Vagina (tissue), 2 donors: ENCODE measurements at places on chromosomes 12 and 14. TPM values are rescaled to one million over a fixed set of nuclear protein-coding genes. Genes with fewer than 3 reads are reported as not detected.

KRT82 gene
- not detected for total RNA-seq

CDKL1 gene
- total RNA-seq: 30.7 TPM

RIMBP2 gene
- total RNA-seq: 0.25 TPM

ORMDL2 gene
- 9.8 TPM for total RNA-seq

LMNTD1 gene
- total RNA-seq: not detected

GLIPR1 gene
- total RNA-seq: 6.6 TPM

CMKLR1 gene
- total RNA-seq: 10.1 TPM

NDRG2 gene
- 307 TPM for total RNA-seq

DNA sequence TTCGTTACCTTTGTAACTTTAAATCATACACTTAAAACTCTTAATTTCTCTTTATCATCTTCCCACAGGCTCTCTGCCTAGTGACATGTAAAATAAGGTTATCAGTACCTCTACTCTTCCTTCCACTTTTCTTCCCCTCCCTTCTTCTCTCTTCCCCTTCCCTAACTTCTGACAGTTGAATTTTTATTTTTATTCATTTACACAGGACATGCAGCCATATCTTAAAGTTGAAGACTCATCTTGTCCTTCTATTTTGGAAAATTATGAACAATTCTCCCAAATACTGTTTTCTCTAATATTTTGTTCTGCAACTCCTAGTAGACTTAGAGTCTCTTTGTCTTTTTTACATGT lies 263.9 kb downstream of the FBXL14 start:
- no peaks in the 10 kb centered on the region for H3K4me1 ChIP-seq
- DNase-seq: no peak

GRCh38 chr12:113230315-113231234 lies 9.3 kb downstream of the TPCN1 start:
- H3K4me3 ChIP-seq: no peak overlapping the region
- no peaks in the 10 kb centered on the region for H3K27me3 ChIP-seq
- no peaks in the 10 kb centered on the region for H3K36me3 ChIP-seq
- H3K27ac ChIP-seq: no peak overlapping the region

- no peak overlapping the region for H3K27ac ChIP-seq
- peaks cover 32% of the 10 kb centered on the region for H3K27me3 ChIP-seq
- no peak for DNase-seq
- peaks cover 34% of the 10 kb centered on the region for H3K4me1 ChIP-seq
Observed at GRCh38 chr12:54056110-54056509, 2.5 kb downstream of the HOXC4 start.

- no peaks in the 10 kb centered on the region for H3K36me3 ChIP-seq
- no peaks in the 10 kb centered on the region for H3K27me3 ChIP-seq
- H3K4me1 ChIP-seq: peaks cover 22% of the 10 kb centered on the region
- peak overlapping the region; percentile 72 for H3K4me3 ChIP-seq
- no peak for DNase-seq
Observed at GRCh38 chr14:94173471-94173884, 644 bp upstream of the PPP4R4 start.

DNA sequence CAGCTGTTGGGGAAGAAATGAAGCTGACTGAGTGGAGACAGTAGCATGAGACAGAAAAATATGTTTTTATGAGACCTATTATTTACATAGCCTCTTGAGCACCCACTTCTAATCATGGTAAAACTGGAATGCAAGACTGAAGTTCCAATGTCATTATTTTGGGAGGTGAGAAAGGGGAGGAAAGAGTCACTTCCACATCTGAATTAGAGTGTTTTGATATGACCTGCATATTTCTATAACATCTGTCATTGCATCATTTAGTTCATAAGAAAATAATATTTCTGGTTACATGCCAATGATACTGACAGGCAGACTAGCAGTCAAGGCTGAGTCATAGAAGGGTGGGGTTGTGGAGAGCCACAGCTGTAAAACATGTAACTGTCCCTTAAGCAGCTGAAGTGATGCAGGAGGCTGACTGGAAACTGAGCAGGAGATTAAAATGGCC lies 26.7 kb downstream of the NTN4 start:
- no peak overlapping the region for H3K4me3 ChIP-seq
- H3K27me3 ChIP-seq: no peaks in the 10 kb centered on the region
- H3K36me3 ChIP-seq: no peaks in the 10 kb centered on the region
- no peak for DNase-seq

- no peak overlapping the region for H3K27ac ChIP-seq
- H3K4me1 ChIP-seq: no peaks in the 10 kb centered on the region
- H3K27me3 ChIP-seq: no peaks in the 10 kb centered on the region
- H3K36me3 ChIP-seq: no peaks in the 10 kb centered on the region
Observed at GRCh38 chr12:49928471-49928870, 22.1 kb upstream of the AQP2 start.

- H3K27ac ChIP-seq: no peak overlapping the region
- no peaks in the 10 kb centered on the region for H3K27me3 ChIP-seq
- no peaks in the 10 kb centered on the region for H3K36me3 ChIP-seq
- no peak overlapping the region for H3K4me3 ChIP-seq
- no peak for DNase-seq
Observed at GRCh38 chr12:24256684-24257083, 307.2 kb upstream of the SOX5 start.

- H3K4me3 ChIP-seq: no peak overlapping the region
- no peaks in the 10 kb centered on the region for H3K4me1 ChIP-seq
- DNase-seq: no peak
- H3K27ac ChIP-seq: no peak overlapping the region
Observed at GRCh38 chr14:23895480-23895879, 58.1 kb upstream of the DHRS4 start.

- DNase-seq: no peak
- no peaks in the 10 kb centered on the region for H3K4me1 ChIP-seq
- no peak overlapping the region for H3K4me3 ChIP-seq
- no peaks in the 10 kb centered on the region for H3K27me3 ChIP-seq
- no peaks in the 10 kb centered on the region for H3K36me3 ChIP-seq
Observed at GRCh38 chr14:79992407-79993198, 218.7 kb downstream of the DIO2 start.

GRCh38 chr14:85576848-85577542 lies 47.1 kb downstream of the FLRT2 start:
- H3K27me3 ChIP-seq: no peaks in the 10 kb centered on the region
- H3K27ac ChIP-seq: no peak overlapping the region
- no peaks in the 10 kb centered on the region for H3K36me3 ChIP-seq
- no peak for DNase-seq
- H3K4me3 ChIP-seq: no peak overlapping the region

GRCh38 chr14:72599579-72600470 lies 294.1 kb downstream of the DPF3 start:
- DNase-seq: no peak
- no peaks in the 10 kb centered on the region for H3K36me3 ChIP-seq
- no peak overlapping the region for H3K27ac ChIP-seq
- H3K27me3 ChIP-seq: no peaks in the 10 kb centered on the region
- no peaks in the 10 kb centered on the region for H3K4me1 ChIP-seq

- H3K27me3 ChIP-seq: no peaks in the 10 kb centered on the region
- no peak overlapping the region for H3K27ac ChIP-seq
- no peak for DNase-seq
- H3K36me3 ChIP-seq: no peaks in the 10 kb centered on the region
- H3K4me1 ChIP-seq: no peaks in the 10 kb centered on the region
- H3K4me3 ChIP-seq: no peak overlapping the region
Observed at GRCh38 chr14:21723431-21724045, 49.9 kb upstream of the OR4E1 start.

DNA sequence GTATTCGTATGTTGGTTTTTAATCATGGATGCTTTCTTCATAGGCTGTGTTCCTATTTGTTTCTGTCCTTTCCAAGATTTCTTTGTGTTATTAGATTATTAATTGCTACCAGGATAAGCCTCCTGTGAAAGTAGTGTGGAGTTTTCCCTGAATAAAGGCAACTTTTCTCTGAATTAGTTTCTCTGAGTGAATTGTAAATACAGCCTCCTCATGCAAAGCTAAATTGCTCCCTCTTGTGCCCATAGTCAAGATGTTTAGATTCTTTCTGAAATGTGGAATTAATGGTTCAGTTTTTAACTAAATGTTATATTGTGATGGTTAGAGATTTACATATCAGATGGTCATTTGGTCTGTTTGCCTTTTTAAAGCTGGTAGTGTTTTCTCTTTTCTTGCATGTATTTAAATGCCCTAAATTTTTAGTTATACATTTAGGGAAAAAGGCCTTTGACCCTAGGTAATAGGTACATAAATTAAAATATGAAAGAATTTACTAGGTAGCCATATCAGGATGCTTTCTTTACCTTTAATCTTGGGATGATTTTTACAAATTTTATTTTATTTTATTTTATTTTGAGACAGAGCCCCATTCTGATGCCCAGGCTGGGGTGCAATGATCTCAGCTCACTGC lies 8.9 kb downstream of the APAF1 start:
- no peak for DNase-seq
- no peaks in the 10 kb centered on the region for H3K4me1 ChIP-seq
- peaks cover 23% of the 10 kb centered on the region for H3K36me3 ChIP-seq

- peak overlapping the region; percentile 20 for H3K4me3 ChIP-seq
- peak overlapping the region; percentile 98 for H3K27ac ChIP-seq
- H3K4me1 ChIP-seq: peaks cover 56% of the 10 kb centered on the region
- H3K27me3 ChIP-seq: no peaks in the 10 kb centered on the region
Observed at GRCh38 chr12:52036587-52037171, 14.6 kb upstream of the NR4A1 start.
